Stimulated activated CD8-positive, alpha-beta memory T cell treated with anti-CD3 and anti-CD28 coated beads, Interleukin-7, amount 100 ng/mL, for 4 hours (primary cell): ENCODE measurements at places on chromosomes 7 and 10.
A peak's percentile ranks its signal among the peaks of the same experiment; 100 is the strongest.

DNA sequence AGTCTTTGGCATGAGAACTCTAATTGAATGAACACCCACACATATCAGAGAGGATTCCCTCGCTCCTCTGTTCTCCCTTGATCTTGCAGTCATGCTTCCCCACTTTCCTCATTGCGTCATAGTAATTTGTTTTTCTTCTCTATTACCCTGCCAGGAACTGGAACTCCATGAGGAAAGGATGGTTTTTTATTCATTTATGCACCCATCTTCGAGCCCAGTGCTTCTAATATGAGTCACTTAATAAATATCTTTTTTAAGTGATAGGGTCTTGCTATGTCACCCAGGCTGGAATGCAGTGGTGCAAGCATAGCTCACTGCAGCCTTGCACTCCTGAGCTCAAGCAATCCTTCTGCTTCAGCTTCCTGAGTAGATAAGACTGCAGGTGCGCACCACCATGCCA is 83.5 kb downstream of the OTUD1 start:
- no peak for DNase-seq

GRCh38 chr10:55329796-55330195 is 528.8 kb upstream of the PCDH15 start:
- no peak for DNase-seq

DNA sequence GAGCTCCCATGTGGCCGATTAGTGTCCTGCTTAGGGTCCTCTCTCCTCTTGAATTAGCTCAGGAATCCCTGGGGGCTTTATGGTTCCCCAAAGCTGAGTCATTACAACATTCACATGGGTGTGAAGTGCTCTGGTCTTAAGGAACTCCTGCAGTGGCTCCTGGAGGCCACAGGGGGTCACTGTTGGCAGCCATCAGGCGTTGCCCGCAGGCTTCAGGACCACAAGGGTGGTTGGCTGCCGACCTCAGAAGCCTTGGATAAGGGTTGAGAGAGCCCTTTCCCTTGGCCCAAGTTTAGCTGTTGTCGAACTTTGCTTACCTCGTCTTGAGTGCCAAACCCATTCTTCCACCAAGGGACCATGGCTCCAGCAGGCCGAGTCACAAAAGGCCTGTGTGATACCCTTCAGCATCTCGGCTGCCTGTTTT is 61.7 kb downstream of the SH2D4B start:
- DNase-seq, result peak; percentile 12

GRCh38 chr10:93175490-93175889 is 101.8 kb downstream of the CYP26A1 start:
- DNase-seq, result no peak

DNA sequence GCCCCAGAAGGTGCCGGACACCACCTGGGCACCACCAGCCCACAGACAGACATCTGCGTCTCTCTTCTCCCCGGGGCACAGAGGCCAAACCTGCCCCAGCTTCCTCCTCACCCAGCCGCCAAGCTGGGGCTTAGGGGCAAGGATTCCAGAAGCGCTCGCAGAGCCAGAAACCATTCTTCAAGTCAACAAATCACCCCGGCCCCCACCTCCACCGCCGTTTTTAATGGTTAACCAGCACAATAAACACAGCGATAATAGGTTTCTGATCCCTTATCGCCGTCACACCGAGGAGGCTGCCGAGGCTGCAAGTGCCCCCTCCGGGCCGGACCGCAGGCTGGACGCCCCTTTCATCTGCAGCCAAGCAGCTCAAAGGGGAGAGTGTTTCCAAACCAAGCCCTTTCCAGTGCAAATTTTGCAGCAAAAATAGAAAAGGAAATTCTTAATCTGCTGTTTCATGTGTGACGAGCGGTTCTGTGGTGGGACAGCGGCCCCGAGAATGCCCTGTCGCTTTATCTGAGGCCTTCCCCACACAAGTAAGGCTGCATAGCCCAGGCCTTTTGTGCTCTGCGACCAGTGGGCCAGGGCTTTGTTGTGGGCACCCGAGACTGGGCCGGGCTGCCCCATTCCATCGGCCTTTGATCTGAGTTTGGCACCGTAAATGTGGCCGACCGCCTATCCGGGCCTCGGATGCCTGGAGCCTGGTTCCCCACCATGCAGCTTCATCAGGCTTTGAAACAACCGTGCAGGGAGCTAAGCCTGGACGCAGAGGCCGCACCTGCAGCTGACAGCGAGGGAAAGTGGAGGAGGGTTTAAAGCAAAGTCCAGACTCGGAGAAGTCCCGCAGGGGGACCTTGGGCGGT is 83.2 kb downstream of the FOXL3 start:
- no peak for DNase-seq
